A549 treated with dexamethasone at 1 μM for 4 hours (cell line): ENCODE measurements at places on chromosomes 11 and 22. TPM values are rescaled to one million over a fixed set of nuclear protein-coding genes. Genes with fewer than 3 reads are reported as not detected.

Gene IGSF9B
- 1.7 to 3.7 TPM (median 3.2 TPM) in 5 replicates for total RNA-seq

Gene KLHDC7B
- not detected in 5 replicates for total RNA-seq

Gene HEPACAM
- total RNA-seq, result not detected in 5 replicates

Gene UPK2
- 0.58 to 0.86 TPM (median 0.69 TPM) in 5 replicates for total RNA-seq

Gene EI24
- 99.0 to 105 TPM (median 100 TPM) in 5 replicates for total RNA-seq

Gene XKR3
- total RNA-seq, result not detected in 5 replicates

Gene GAL3ST3
- total RNA-seq, result not detected in 5 replicates

Gene RHOD
- 31.4 to 50.8 TPM (median 45.6 TPM) in 5 replicates for total RNA-seq

Gene CD3E
- total RNA-seq, result not detected in 5 replicates

Gene C11orf87
- total RNA-seq, result 0.02 TPM in 2 of 5 replicates, not detected in the others

Gene OR5B17
- total RNA-seq, result not detected in 5 replicates

Gene POLA2
- total RNA-seq, result 12.0 to 15.3 TPM (median 13.3 TPM) in 5 replicates

Gene KRTAP5-8
- 0.07 TPM in 1 of 5 replicates, not detected in the others for total RNA-seq

Gene SHANK3
- 2.5 to 5.6 TPM (median 4.2 TPM) in 5 replicates for total RNA-seq

Gene KRTAP5-2
- total RNA-seq, result not detected in 5 replicates

Gene SLC1A2
- 0.08 to 0.15 TPM (median 0.12 TPM) in 5 replicates for total RNA-seq

Gene CD3D
- total RNA-seq, result not detected in 5 replicates

Gene MRPL21
- total RNA-seq, result 112 to 130 TPM (median 121 TPM) in 5 replicates
